ENCODE measurements at places on chromosomes 3 and 15.

DNA sequence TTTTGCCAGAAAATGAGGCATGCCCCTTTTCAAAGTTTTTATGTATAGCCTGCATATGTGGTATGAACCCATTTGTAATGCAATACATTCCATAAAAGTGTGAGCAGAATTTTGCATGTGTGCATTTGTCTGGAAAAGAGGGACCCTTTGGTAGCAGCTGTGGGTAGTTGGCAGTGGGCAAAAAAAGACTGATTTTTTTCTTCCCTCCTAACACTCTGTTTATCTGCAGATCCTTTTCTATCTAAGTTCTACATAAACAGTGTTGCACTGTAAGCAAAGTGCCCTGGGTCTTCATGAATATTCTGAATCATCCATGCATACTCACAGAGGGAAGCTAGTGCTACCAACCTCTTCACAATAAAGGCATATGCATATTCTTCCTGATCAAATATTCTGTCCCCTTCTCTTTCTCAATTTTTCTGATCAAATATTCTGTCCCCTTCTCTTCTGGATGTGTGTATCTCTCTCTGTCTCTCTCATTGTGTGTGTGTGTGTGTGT is 211.2 kb upstream of the EIF1B start:
- DNase-seq, result no peak

GRCh38 chr15:51161491-51162220 is 67.0 kb upstream of the TNFAIP8L3 start:
- no peak for DNase-seq

DNA sequence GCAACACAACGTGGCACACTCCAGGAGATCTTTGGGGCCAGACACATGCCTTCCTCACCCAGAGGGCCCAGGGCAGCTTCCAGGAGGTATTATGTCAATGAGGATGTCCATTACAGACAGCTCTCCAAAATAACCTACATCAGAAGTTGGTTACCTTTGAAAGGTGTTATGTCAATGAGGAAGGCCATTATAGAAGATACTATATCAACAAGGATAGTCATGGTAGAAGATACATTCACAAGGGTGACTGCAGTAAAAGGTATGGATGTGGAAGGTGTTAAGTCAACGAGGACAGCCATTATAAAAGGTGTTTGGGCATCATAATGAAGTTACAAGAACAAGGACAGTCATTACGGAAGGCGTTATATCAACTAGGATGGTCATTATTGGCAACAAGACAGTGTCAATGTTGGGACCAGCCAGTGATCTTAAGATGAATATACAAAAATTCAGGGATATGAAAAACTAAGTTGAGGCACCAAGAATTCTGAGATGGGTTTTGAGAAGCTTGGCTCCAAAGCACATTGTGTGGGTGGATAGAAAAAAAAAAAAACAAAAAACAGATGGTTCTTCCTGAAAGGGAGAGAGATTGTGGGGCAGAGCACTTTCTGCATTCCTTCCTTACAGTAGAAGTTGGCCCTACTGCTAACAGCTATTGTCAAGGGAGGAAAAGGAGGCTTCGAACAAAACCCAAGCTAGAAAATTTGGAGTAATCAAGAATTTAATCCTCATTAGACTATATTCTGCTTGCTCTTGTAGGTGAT is 11.2 kb downstream of the CDCP1 start:
- DNase-seq, result no peak

DNA sequence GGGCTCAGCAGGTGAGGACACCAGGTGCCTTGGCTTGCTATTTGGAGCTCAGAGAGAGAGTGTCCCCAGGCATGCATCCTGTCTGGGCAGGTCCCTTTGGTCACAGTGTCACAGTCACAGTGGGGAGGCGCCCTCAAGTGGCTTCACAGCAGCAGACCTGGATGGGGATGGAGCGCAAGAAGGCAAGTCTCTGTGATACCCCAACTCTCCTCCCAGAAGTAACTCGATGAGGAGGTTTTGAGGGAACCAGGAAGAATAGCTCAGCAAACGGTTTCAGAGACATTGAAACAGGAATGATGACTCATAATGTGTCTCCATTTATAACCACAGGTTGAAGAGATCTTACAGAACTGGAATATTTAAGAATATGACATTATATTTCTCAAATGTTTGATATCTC is 66.5 kb upstream of the SH3GL3 start:
- DNase-seq, result no peak

DNA sequence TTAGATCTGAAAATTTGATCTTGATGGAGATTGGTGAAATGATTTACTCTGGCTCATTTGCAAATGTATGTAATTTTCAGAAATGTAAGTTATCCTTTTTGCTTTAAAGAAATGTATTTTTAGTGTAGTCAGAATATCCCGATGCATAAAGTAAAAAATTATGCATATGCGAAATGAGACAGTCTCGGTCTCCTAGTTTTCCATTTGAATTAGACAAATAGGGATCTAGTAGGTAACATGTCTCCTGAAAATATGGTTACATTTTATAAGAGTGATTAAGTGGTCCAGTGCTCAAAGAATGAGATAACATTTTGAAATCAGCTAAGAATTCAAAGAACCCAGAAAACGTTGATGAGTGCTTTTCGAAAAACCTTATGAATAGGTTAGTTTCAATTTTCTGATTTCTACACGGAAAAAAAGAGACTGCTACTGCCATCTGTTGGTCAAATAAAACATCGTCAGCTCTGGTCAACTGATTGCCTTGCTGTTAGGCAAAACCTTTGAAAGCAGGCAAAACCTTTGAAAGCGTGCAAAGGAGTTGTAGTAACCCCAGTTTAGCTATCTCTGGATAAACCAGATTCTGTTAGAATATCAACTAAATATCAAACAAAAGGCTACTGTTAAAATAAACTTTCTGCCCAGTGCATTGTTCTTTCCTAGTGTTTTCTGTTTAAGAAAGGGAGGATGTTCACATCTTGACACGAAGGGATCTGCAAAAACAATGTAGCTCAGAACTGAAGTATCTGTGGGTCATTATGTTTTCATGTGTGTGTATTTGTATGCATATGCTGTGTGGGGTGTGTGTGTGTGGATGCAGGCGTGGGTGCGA is 59.3 kb upstream of the CHMP2B start:
- DNase-seq, result no peak

- DNase-seq, result no peak
Measured at GRCh38 chr15:25378501-25378901, 60.3 kb downstream of the UBE3A start.

DNA sequence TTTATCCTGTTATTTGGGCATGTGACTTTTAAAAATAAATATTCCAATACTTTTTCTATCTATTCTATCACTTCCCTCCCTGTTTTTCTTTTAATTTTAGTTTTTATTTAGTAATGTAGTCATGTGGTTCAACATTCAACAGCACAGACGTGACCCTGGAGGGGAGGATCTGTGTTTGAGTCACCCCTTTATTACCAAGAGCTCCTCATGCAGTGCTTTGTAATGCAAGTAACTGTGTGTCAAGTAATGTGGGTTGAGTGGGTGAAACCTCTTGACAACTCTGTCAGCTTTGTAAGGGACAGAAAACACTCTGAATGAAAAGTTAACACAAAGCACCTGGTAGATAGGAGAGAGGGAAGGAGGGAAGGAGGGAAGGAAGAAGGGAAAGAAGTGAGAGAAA is 89.7 kb upstream of the FGF12 start:
- DNase-seq, result no peak

GRCh38 chr3:89303701-89304100 is 196.3 kb downstream of the EPHA3 start:
- DNase-seq, result no peak

DNA sequence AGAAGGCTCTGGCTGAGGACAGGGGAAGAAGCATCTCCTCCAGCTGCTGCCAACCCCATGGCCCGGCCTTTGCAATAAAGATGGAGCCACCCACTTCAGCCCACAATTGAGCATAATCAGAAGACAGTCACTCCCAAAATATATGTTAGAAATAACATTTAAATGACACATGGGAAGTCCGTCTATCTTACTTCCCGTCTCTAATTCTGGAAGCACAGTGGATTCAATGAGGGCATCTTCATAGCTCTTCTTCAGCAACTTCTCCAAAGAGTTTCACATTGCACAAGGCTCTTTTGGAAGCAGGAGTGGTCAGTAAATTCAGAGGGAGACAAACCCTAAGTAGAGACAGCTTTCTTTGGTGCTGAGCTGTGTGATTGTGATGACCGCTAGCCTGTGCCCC is 67.0 kb upstream of the SEC61A1 start:
- no peak for DNase-seq

DNA sequence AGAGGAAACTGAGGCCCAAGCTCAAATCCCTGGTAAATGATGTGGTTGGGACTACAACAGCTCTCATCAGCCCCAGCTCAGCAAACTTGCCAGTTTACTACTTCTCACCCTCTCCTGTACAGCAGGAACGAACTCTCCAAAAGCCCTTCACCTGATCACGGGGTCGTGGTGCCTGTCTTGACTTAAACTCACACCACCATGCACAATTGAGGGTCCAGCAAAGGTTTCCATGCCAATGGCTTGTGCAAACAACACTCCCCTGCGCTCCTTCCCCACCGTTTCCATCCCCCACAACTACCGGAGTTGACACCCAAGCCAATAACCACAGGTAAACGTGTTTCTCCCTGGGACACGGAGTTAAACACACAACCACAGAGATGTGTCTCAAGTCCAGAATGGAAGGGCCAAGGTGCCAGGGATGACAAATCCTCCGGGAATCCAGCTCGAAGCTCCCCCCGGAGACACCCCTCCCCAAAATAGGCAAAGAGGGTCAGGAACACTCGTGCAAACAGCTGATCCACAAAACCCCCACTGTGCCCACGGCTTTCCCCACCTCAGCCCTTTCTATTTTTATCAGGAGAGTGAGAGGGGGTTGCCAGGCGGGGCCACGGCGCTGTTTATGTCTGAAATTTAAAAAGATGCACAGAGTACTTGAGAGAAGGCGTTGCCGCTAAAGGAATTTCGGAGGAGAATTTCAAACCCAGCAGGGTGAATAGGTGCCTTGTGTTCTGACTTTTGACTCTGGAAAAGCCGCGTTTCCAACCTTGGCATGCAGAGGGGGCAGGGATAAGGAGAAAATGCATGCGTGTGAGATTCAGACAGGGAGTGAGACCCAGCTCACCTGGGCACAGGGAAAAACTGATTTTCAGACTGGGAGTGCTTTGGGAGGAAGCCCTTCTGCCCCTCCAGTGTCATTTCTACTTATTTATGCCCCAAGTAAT is 10.6 kb upstream of the ACAN start:
- DNase-seq, result no peak

DNA sequence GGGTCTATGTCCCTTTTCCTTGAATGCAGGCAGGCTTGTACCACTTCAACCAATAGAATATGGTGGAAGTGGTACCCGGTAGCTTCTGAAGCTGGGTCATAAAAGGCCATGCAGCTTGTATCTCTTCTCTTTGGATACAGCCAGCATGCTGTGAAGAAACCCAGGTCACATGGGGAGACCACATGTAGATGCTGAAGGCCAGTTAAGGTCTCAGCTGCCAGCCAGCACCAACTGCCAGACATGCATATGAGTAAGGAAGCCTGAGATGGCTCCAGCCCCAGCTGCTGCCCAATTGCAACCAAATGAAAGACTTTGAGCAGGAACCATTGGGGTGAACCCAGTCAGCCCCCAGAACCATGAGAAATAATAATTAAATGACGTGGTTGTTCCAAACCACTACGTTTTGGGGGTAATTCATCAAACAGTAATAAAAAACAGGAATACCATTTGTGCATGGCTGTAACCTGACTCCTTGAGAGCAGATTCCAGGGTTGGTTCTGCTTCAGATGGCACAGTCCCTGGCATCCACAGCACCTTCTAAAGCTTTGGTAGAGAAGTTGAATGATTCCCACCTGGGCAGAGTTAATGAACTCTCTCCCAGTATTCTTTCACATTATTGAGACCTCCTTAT is 3.8 kb downstream of the RBP2 start:
- DNase-seq, result no peak

GRCh38 chr3:143483214-143483613 is 363.6 kb downstream of the CHST2 start:
- no peak for DNase-seq

GRCh38 chr15:89278307-89278706 is 34.5 kb downstream of the FANCI start:
- DNase-seq, result no peak

DNA sequence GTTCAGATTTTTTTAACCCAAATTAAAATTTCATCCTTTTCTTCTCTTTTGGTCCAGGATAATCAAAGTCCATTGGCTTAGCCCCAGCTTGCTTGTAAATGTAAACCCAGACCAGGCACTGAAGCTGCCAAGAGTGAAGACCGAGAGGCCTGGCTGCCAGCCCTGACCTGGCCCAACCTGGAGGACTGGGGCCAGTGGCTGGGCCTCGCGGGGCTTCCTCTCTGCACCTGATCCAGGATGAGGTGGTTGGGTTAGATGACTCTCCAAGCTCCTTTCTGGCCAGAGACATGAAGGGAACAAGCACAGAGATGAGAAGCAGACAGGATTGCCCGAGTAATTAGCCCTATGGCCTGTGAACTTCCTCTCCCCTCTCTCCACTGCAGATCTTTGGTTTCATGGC is 50.6 kb downstream of the CMTM6 start:
- no peak for DNase-seq

DNA sequence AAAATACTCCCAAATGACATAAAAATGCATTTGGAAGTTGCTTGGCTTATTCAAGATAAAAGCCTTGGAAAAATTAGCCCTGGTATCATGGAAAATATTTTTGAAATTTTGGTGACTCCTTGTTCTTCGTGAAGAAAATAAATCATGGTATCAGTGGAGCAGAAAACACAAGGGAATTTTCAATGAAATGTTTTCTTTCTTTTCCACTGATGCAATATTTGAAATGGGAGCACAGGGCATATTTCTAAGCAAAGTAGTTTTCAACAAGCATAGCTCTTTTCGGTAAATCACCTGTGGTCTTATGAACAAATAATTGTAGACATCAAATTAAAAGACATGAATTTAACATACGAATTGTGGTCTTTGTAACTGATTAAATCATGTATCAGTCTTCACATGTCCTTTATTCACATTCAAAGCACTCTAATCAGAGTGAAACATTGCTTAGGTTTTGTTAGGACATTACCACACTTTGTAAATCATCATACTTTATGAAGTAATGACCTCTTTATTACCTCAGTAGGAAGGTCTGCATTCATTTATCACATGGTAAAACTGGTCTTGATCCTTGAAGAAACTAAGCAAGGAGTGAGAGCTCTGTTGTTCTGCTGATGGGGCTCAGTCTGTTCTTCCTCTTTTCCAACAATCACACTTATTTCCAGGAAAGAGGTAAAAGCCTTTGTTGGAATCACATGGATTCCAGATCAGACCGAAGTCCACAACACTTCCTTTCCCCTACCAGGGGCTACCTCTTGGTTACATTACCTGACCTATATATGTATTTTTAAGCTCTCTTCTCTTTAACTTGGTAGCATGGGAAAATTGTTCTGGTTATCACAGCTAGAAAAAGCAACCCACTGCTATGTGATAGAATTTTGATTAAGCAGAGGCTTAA is 413.5 kb upstream of the THBS1 start:
- no peak for DNase-seq

DNA sequence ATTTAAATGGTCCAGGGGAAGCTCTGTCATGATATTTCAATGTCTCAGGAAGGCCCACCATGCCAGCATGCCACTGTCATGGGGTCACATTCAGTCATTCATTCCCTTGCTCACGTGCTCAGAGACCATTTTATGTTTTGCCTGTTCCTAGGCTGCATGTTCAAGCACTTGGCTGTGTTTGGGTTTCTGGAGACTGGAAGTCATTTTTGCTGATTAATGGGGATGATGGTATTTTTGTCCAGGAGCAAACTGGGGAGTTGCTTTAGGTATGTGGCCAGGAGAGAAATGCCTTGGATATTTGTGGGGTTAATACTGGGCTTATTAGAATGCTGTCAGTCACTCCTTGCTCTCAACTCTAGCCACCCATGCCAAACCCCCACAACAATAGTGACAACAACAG is 303.5 kb downstream of the PTPRG start:
- DNase-seq, result no peak

- no peak for DNase-seq
Measured at GRCh38 chr3:109952924-109953323, 615.6 kb upstream of the DPPA4 start.
